ENCODE measurements at places on chromosomes 6 and 20.

- DNase-seq = peak; percentile 58
Measured at GRCh38 chr6:125154761-125155135, 1.2 kb downstream of the TPD52L1 start.

DNA sequence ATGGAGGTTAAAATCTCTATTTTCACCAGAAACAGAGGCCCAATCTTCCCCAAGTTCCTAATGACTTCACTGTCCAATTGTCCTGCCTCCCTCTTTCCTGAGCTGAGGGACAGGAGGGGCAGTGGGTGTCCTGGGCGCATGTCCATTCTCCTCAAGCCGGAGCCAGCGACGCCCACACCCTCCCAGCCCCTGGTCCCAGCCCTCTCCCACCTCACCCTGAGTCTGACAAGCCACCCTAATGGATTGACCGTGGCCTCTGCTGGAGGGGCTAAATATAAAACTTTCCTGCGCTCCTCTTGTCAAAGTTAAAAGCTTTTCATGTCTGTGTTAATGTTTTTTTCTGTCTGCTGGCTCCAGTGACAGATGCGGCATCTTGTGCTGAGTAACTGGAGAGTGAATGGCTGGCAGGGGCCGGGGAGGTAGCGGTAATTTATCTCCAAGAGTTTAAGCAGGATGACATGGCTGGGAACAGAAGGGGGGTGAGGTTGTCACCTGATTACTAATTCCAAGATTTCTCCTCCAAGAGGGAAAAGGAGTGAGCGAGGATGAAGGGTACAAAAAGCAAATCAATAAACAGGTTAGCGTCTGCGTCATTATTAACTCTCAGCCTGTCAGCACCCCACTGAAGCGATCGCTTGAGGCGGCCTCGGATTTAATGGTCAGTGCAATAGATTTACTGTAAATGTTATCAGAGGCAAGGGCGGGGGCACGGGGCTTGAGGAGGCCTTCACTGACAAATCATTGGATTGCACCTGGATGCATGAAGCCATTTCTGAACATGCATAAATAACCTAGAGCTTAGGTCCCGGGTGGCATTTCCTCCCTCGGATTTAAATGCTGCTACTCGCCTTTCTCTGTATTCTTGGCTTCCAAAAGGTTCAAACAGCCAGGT lies 118.1 kb upstream of the MAFB start:
- no peak for DNase-seq

- peak; percentile 80 for DNase-seq
Measured at GRCh38 chr6:62803094-62803493, 408.2 kb upstream of the FKBP1C start.

- DNase-seq = no peak
Measured at GRCh38 chr6:134437376-134437775, 119.5 kb upstream of the SGK1 start.

DNA sequence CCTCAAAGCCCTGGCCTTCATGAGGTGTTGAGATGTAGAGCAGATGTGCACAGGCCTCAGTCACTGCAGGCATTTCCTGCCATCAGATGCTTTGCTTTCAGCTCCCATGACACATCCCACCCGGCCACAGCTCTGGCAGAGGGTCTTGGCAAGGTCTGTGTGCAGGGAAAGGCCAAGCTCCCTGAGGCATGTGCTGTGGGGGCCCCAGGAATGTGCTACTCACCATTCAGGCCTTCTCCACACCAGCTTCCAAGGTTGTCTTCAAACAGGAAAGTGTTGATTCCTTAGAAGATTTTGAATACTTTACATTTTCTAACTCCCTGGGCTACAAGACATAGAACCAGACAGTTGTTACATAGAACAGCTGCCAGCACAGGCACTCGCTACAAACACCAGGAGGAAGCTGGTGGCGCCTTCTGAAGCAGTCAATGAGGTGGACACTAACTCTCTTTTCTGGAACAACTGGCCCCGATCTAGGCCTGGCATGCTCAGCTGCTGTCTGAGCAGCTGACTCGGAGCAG lies 27.8 kb downstream of the CASS4 start:
- peak; percentile 87 for DNase-seq

GRCh38 chr6:22064558-22064957 lies 232.3 kb downstream of the PRL start:
- DNase-seq = no peak

- no peak for DNase-seq
Measured at GRCh38 chr6:23016696-23017095, 447.3 kb downstream of the HDGFL1 start.

DNA sequence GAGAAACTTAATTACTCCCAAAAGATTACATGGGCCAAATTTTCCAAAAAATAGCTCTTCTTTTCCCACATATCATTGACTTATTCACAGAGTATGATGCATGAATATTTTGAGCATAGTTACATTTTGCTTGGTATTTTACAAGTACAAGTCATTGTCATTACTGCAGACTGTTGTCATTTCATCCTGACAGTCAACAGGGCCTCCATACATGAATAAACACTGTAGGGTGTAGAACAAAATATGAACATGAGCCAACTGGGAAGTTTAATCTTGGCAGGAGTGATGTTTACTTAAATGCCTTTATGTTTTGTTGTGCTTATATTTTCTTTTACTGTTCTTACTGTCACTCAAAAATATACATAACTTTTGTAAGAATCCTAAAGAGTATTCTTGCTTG lies 340.7 kb downstream of the ADGRB3 start:
- DNase-seq = no peak

DNA sequence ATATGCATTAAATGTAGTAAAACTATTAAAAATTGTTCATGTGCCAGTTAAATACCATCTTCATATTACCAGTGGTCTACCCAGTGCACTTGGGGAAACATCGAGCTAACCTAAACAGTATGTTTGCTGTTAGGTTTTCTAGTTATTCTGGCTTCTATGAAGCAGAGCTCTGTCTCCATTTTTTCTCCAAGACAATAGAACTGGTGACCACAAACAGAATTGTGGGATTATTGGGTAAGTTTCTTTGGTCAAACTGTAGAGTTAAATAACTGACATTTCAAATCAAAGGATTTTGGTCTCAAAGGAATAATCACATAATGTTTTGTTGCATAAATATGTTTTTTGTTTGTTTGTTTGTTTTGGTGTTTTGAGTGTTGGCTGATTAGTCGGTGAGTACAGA lies 40.5 kb upstream of the EDN3 start:
- DNase-seq = no peak

DNA sequence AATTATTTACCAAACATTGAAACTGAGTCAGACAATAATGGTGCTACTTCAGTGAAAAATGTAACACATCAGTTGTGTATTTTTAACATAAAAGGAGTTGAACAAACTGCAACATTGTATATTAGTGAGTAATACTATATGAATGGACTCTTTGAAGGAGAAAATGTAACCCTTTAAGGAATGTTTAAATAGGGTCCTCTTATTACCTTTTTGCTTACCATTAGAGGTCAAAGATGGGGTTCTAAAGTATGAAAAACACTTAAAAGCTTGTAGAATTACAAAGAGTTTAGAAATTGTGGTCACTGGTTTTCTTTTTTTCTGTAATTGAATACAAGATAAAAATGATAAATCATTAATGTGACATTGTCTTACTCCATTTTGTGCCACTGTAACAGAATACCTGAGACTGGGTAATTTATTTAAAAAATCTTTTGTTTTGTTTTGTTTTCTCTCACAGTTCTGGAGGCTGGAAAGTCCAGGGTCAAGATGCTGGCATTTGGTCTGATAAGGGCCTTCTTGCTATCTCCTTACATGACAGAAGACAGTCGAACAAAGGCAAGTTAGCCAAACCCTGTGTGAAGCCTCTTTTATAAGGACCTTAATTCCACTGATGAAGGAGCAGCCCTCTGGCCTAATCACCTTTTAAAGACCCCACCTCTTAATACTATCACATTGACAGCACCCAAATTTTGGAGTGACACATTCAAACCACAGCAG lies 43.2 kb downstream of the SESN1 start:
- no peak for DNase-seq

DNA sequence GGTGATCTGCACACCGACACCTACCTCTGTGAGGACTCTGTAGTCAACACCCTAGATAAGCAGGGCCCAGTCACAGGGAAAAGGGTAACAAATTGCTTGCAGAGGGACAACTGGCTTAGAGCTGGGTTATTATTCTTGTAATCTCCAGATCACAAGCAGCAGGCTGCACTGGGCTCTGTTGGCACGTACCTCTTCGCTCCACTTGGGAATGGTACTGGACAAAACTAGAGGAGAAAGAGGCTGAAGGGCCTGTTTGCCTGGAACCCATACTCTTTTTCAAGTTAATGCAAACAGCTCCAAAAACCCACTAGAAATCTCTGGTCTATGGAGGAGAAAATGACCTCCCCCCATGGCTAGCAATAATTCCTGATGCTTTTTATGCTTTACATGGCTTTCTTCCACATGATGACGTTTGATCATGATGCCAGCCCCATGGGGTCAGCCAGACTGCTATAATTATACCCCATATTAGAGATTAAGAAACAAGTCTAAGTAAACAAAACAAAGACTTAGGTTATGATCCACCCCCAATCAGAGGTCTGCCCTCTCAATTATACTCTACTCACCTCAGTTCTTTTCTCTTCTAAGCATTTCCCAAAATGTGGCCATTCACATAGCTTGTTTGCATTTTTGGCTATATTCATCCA lies 190.0 kb downstream of the UNC5CL start:
- no peak for DNase-seq

GRCh38 chr6:169907419-169908115 lies 156.1 kb downstream of the ERMARD start:
- DNase-seq = no peak

DNA sequence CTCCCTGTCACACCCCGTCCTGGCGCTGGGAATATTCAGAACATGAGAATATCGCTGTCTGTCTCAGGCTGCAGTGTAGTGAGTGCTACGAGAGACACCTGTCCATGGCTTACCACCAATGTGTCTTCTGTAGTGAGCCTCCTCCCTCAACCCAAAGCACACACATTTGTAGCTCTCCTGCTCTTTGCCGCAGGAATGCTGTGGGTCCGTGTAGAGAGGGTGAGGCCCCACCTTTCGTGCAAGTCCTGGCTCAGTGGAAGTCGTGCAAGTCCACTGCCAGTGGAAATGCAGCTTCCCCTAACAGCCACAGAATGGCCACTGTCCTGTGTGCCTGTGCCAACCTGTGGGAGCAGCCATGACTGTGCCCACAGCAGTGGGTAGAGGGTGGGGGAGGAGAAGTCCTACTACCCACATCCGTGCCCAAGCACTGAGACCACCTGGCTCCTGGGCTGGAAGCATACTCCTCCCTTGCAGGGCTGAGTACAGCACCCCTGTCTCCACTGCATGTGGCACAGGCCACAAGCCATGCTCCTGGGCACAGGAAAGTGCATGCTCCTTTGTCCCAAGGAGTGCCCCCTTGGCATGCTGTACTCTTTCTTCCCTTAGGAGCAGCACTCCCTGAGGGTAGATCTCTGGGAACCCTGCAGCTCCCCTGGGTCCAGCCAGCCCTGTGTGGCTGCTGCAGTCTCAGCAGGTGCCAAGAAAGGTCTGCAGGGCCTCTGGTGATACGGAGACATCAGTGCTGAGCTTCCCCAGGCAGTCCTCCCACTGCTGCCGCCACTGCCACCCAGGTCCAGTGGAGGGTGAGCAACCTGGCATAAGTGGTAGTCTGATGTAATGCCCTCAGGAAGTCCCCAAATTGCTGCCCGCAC lies 28.0 kb downstream of the IGF2R start:
- DNase-seq = no peak

DNA sequence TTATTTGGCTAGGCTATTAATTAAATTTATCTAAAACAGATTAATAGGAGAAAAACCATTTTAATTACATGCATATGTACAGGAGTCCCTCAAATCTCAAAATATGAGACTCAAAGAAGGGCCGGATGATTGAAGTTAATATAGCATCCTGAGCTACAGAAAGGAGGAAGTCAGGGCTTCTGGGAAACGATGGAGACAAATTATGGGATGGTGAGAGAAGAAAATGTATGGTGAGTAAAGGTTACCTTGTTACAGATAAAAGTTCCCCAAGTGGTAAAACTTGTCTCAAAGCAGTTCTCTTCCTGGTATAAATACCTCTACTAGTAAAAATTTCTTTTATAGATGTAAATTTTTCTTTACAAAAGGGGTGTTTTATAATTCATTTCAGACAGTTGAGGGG lies 15.9 kb upstream of the BTN1A1 start:
- DNase-seq = no peak
